ENCODE measurements at places on chromosomes 4 and X.

DNA sequence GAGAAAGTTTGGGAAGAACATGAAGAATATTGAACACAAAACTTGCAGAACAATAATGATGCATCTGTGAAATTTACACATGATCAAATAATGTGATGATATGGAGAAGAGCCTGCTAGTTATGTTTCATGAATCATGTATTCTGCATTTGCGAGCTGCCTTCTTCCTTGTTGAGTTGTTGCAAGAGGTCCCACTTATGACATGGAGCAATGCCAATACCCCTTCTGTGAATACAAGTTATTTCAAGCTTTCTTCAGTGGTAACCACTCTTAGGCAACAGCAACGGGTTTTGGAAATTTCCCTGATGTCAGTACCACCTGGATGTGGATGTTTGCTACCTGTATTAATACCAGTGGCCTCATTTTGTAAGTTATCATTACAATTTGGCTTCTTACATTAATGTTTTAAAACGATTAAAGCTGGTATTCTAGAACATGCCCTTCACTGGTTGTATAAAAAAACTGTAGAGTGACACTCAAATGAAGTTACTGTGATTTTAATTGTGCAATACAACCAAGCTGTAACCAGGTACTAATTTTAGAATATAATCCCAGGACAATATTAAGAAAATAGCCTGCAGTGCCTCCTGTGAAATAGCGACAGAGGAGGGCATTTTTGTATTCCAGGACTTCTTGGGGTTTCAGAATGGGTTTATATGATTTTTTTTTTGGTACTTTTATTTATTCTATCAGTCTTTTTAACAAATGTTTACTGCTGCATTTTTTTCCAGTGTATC is 25.3 kb downstream of the IQCM start:
- no peak for DNase-seq

- DNase-seq, result peak; percentile 1
Observed at GRCh38 chrX:83759872-83760271, 101.1 kb upstream of the CYLC1 start.

DNA sequence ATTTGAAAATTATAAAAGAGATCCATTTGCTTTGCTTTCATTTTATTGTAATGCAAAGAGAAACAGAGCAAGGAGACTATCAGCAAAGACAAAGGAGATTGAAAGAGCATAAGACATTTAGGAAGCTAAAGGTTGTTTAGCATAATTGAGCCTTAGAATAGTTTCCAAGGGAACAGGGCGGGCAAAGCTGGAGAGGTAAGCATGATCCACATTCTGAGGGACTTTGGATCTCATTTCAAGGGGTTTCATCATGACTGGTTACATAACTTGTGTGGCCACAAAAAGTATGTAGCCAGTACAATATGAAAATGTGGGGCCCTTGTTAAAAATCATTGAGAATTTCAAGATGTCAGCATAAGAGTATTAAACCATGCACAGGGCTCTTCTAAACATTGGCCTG is 406.5 kb downstream of the RPA4 start:
- no peak for DNase-seq

GRCh38 chr4:52248820-52249219 is 197.7 kb downstream of the SPATA18 start:
- no peak for DNase-seq

DNA sequence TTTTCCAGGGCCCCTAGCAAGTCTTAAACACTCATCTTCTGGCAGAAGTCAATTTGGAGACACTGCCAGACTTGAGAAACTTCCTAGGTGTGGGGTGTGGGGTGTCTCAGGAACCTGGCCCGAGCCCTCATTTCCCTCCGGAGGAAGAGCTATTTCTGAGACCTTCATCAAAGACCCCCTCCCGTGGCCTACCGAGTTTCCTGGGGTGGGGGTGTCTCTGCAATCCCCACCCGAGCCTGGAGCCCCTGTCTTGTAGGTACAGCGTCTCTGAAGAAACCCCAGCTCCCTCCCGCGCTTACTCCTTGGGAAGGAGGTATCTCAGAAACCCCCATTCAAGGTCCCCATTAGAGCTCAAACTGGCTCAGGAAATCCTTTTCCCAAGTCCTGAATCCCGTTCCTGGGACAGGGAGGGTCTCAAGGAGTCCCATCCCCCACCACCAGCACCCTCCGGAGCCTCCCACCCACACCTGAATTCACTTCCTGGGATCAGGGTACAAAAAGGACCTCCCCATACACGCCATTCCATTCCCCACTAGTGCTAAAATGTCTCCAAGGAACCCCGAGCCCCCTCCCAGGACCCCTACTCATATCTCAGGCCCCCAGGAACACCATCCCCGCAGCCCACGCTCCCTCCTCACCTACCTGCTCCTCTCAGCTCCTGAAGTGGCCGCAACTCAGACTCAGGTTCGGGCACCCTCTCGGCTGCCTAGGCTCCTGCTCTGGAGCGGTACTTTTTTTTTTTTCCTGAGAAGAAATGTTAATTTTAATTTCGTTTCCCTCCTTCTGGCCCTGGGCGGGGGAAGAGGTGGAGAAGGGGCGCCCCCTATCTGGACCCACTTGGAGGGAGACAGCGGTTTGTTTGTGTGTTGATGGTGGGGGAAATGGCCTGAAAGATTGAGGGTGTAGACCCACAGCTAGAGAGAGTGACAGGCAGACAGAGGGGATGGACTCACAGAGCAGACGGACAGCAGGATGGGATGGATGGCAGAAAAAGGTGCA is 1.1 kb downstream of the SLC38A5 start:
- no peak for DNase-seq

- peak; percentile 42 for DNase-seq
Observed at GRCh38 chr4:123505095-123506010, 108.8 kb downstream of the SPRY1 start.

DNA sequence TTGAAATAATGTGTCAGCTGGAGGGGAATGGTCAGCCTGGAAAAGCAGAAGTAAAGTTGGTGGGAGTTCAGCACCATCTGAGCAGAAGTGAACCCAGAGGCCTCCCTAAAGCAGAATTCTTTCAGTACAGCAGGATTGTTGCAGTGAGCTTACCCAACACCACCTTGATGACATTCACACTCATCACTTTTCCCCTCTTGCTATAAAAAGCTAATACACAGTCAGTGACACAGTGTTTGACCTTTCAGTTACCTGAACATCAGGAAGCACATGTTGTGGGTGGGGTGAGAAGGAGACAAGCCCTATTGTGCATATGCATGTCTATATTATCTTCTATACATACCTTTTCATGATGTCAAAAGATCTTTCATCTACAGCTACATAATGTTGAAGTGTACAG is 624.7 kb upstream of the ZFP42 start:
- no peak for DNase-seq

GRCh38 chr4:69787879-69788278 is 27.5 kb upstream of the SULT1B1 start:
- DNase-seq, result no peak

DNA sequence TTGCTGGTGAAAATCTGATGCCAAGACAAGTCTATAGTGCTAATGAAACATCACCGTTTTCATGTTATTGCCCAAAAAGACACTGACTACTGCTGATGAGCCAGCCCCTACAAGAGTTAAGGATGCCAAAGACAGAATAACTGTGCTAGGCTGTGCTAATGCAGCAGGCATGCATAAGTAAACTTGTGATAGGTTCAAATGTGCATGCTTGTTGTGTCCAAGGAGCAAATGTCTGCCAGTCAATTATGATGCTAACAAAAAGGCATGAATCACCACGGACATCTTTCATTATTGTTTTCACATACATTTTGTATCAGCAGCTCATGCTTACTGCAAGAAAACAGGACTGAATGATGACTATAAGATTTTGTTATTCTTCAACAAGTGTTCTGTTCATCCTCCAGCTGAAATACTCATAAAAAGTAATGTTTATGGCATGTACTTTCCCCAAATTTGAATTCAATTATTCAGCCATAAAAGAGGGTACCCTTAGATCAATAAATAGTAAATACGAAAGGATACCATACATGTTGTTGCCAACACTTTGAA is 306.9 kb upstream of the ARSJ start:
- DNase-seq, result no peak

GRCh38 chrX:16594490-16594889 is 55.5 kb upstream of the S100G start:
- DNase-seq, result no peak

DNA sequence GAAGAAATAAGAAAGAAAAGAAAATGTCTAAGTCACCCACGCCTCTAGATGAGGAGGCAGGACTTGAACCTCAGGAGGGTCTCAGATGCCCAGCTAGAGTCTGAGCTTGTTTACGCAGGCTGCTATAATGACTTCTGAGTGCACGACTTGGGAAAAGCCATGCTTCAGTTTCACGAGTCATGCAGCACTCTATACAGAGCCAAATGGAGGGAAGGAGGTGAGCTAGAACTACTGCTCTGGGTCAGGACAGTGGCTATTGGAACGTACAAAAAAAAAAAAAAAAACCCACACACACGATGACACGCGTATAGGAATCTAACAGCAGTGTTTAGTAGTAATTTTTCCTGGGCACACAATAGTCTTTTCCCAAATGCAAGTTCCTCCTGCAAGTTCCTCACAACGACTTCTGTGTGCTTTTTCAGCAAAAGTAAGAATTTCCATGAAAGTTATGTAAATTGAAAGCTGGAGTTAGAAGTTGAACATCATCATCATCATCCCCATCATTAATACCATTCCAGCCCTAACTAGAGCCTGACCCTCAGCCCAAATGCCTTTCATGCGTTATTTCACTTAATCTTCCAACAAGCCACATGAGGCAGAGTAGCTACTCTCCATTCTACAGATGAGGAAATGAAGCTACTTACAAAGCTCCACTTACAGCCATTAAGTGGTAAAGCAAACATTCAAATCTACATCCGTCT is 36.6 kb downstream of the IRF2 start:
- DNase-seq, result no peak

DNA sequence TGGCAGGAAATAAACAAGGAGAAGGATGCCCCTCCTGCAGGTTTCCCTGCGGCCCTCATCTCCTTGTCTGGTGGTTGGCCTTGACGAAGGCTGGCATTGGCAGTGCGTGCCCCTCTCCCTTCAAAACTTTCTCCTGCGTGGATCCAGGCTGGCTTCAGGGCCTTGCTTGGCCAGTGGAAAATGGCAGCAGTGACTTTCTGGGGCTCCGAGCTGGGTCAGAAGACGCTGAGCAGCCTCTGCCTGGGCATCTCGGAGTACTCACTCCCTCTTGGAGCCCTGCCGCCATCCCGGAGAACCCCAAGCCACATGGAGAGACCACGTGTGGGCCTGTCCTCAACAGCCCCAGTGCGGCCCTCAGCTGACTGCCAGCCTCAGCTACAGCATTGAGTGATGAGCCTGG is 39.5 kb downstream of the ADRA2C start:
- DNase-seq, result no peak

DNA sequence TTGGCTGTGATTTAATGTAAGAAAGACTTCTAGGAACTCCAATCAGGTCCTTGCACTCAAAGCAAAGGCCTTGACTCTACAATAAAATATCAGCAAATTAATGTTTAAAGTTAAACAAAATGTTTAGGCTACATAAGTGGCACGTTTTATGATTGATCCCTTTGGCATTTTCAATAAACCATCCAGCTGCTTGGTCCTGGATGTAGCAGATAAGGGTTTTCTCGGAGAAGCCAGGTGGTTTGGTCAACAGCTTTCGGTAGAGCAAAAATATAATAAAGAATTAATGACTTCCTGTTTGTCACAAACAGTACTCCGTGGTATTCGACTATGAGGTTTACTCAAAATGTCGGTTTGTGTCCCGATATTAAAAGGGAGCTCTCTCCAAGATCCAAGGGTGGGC is 95.8 kb downstream of the GEMIN8 start:
- DNase-seq, result no peak

DNA sequence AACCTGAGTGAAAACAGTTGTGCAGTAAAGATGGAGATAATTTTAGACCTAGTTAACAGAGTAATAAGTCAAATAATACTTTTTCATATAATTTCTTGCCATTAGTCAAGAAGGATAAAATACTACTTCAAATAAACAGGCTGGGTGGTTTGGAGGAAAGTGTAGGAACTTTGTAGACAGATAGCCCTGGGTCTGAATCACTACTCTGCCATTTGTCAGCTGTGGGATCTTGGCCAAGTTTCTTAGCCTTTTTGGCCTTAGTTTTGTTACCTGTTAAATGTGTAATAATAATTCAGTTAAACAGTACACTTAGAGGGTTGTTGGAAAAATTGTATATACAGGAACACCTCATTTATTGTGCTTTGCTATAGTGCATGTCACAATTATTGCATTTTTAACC is 163.7 kb downstream of the NPNT start:
- DNase-seq, result no peak

Data from LoVo (cell line).